ENCODE measurements at places on chromosomes 5 and 9.

DNA sequence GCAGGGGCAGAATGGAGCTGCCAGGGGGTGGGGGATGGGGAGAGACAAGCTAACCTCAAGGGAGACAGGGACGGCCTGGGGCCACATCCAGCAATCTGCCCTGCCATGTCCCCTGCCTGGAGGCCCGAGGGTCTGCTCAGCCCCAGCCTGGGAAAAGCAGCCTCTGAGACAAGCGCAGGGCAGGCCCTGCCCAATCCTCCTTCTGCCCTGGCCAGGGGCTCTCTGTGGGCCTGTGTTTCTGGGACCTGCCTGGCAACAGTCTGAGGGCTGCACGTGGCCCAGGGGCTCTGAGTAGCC lies 13.9 kb upstream of the QSOX2 start:
- DNase-seq: no peak

DNA sequence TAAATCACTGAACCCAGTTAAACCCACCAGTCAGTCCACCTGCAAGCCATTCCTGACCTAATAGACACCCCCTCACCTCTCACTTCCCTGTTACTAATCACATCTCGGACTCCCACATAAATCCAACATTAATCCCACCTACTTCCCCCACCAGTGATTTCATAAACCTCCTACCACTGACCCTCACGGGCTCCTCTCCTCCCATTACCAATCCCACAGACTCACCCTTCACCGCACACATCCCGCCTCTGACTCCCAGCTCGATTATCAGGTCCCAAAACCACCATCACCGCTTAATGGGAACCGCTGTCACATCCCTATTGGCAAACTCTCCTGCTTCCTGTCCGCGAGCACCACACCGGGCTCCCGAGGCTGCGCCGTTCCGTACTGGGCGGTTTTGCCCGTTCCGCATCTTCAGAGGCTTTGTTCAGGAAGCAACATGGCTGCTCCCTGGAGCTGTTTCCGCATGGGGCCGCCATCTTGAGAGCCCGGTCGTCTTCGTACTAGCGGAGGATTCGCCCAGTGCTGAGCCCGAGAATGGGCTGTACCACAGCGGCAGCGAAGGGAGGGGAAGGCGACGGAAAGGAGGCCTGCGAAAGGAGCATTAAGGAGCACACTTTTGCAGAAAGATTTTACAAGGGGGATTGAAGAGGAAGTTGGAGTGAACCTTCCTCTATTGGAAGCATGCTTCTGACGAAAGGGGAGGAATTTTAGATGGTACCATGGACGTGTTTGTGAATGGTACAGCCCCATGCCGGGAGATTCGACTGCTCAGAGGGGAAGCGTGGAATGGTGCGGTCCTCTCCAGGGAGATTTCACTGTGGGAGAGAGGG lies at the start of gene ZNF300:
Gene ZNF300 (minus strand): TSS at position 502 of the 833 bp plus-strand sequence. CDS start 1,825 bp downstream, outside the sequence.
- peak; percentile 86 for DNase-seq

GRCh38 chr5:126810596-126811380 lies 33.9 kb downstream of the LMNB1 start:
- DNase-seq: no peak

DNA sequence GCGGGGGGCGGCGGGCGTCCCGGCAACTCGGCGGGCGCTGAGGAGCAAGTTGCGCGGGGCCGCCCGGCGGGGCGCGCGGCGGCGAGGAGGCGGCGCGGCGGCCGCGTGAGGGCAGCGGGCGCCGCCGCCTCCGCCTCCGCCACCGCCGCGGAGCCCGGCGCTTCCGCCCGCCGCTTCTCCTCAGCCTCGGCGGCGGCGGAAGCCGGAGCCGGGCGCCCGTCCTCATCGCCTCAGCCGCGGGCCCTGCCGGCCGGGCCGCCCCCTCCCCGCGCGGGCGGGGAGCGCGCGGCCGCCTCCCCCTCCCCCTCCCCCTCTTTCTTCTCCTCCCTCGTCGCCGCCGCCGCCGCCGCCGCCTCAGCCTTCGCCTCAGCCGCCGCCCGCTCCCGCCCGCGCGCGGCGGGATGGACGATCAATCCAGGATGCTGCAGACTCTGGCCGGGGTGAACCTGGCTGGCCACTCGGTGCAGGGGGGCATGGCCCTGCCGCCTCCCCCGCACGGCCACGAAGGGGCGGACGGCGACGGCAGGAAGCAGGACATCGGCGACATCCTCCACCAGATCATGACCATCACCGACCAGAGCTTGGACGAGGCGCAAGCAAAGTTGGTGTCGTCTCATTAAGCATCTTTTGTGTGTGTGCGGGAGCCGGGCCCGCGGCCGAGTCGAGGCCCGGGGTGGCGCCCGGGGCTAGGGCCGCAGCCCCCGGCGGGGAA lies at the start of gene PBX3:
Gene PBX3 (plus strand): TSS at position 321 of the 712 bp plus-strand sequence.
- DNase-seq: peak; percentile 61

DNA sequence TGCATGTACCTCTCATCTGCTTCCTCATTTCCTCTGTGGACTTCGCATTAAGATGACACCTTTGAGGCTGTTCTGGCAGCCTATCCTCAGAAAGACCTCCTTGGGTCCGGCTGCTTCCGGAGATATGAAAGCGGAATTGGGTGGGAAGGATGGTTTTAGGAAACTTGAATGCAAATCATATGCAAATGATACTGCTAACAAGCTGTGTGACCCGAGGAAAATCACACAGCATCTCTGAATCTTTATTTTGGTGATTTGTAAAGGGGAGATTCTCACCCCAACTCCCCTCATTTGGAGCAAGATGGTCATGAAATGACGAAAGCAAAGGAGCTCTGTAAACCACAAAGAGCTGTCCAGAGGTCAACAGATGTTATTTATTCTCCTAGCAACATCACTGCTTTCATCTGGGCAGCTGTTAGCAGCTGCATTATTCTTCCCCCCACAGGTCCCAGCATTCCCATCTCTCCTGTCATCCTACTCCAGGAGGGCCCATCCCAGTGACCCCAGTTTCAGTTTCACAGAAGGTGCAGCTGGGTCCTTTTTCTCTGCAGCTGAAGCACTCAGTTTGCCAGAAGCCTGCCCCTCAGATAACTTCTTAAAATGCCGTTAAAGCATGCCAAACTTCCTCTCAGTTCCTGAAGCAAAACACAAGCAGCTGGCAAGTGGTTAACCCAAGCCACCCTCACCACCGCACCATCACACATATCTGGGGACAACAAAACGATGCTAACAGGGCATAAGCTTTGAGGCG lies 269.5 kb downstream of the SEC61B start:
- no peak for DNase-seq

DNA sequence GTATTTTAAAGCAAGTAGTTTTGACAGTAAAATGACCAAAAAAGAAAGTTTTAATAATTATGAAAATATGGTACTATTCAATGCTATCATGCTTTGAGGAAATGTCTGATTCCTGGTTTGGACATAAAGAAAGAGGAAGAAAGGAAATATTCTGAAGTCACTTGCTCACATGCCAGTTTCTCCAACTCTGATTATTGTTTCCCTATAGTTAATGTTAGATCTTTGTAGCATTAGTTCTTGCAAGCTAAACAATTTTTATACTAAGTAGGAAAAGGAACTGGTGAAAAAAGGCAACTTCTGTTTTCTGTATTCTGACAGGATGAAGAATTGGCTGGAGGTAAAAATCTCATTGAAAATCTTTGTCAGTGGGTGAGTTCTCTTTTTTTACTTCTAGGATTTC lies 119.5 kb downstream of the YTHDC2 start:
- no peak for DNase-seq

GRCh38 chr5:90022002-90022710 lies 387.4 kb downstream of the CETN3 start:
- no peak for DNase-seq

DNA sequence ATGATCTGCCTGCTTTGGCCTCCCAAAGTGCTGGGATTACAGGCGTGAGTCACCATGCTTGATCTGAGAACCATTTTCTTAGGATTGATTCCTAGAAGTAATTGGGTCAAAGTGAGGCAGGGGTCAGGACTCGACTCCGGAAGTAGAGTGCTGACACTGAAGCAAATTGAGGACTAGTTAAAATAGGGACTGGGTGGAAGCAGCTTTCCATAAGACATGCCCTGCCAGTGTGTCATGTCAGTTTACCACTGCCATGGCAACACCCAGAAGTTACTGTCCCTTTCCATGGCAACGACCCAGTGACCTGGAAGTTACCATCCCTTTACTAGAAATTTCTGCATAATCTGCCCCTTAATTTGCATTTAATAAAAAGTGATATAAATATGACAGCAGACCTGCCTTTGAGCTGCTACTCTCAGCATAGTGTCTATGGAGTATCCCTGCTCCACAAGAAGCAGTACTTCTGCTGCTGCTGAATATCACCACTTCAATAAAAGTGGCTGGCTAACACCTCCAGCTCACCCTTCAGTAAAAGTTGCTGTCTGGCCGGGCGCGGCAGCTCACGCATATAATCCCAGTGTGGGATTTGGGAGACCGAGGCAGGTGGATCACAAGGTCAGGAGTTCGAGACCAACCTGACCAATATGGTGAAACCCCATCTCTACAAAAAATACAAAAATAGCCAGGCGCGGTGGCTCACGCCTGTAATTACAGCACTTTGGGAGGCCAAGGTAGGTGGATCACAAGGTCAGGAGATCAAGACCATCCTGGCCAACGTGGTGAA lies 47.8 kb upstream of the JADE2 start:
- DNase-seq: no peak

- DNase-seq: no peak
Observed at GRCh38 chr5:74638544-74638969, 2.0 kb downstream of the ENC1 start.

GRCh38 chr9:20225826-20226225 lies 396.5 kb downstream of the MLLT3 start:
- DNase-seq: no peak
